ENCODE measurements at places on chromosomes 7 and 10.

DNA sequence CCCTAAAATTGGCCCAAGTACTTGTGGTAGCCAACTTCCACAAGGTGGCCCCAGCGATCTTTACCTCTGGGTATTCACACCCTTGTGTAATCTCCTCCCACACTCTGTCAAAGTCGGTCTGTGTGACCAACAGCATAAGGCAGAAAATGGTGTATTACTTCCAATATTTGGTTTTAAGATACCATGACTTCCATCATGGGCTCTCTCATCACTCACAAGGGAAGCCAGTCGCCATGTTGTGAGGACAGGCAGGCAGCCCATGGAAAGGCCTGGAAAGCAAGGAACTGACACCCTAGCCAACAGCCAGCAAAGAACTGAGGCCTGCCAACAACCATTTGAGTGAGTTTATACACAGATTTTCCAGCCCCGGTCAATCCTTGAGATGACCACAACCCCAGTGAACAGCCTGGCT, 91.0 kb upstream of the KMT2E start:
- peak; percentile 83 for DNase-seq

- DNase-seq = no peak
Measured at GRCh38 chr7:49187543-49188268, 263.4 kb downstream of the CDC14C start.

GRCh38 chr10:49227406-49227805, 39.2 kb upstream of the TMEM273 start:
- no peak for DNase-seq

- no peak for DNase-seq
Measured at GRCh38 chr7:23020742-23021401, 6.9 kb upstream of the HYCC1 start.

DNA sequence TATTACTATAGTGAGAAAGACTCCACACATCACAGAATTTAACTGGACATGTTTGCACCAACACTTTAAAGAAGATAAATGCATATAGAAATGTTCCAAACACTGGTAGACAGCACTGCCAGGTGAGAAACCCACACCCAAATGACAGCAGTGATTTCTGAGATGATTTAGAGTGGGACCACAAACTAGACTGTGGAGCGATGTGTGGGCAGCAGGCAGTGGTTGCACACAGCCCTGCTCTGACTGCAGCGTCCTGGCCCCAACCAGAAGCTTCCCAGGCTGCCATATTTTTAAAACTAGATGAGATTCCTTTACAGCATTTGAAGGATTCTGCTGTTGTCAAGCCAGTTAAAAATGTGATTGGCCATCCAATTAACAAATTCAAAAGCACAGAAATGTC, 47.7 kb upstream of the COMMD3 start:
- DNase-seq = no peak

GRCh38 chr10:108362296-108362695, 1197.8 kb upstream of the SORCS1 start:
- no peak for DNase-seq
